ENCODE measurements at places on chromosomes 2 and 18.

DNA sequence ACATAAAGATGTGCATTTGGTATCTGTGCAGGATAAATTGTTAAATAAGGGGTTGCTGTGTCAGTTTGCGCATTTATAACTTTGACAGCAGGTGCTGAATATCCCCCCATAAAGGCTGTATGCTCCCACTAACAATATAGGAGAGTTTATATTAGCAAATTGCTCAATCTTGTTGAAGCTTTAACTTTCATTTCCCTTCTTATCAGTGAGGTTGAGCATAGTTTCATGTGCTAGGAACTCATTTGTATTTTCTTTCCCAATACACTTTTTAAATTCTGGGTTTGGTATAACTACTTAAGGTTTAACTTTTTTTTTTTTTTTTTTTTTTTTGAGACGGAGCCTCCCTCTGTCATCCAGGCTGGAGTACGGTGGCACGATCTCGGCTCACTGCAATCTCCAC lies 89.0 kb downstream of the FAM117B start:
- DNase-seq, result no peak

GRCh38 chr2:74221091-74221490 lies 22.7 kb downstream of the MTHFD2 start:
- DNase-seq, result no peak

GRCh38 chr2:11679016-11679415 lies 9.0 kb upstream of the NTSR2 start:
- DNase-seq, result no peak

DNA sequence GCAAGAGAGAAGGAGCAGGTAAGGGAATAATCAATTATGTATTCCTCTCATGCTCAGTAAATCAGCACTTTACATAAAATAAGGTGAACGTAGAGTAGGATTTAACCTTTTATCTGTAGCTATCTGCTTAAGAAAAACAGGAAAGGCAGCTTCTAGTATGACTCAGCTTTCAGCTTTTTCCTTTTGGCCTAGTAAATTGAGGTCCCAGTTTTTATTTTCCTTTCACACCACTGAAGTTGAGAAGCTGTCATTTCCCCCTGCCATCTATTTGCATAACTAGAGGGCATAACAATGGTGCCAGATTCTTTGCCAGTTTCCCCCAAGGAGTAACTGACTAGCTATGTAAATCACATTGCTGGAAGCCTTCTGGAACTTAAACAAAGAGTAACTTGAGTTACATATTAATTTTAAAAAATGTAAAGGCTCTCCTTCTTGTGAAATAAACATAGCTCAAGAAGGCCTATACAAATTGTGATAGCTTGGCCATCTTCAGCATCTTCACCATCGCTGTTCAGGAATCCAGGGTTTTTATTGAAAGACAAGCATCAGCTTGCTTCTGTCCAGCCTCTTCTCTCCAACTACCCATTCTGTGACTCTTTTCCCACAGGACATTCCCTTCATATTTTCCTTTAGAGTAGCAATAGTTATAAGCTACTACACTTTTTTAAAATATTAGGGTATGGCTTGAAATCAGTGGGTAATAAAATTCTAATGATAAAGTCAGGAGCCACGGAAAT lies 97.0 kb downstream of the KYNU start:
- peak; percentile 40 for DNase-seq

DNA sequence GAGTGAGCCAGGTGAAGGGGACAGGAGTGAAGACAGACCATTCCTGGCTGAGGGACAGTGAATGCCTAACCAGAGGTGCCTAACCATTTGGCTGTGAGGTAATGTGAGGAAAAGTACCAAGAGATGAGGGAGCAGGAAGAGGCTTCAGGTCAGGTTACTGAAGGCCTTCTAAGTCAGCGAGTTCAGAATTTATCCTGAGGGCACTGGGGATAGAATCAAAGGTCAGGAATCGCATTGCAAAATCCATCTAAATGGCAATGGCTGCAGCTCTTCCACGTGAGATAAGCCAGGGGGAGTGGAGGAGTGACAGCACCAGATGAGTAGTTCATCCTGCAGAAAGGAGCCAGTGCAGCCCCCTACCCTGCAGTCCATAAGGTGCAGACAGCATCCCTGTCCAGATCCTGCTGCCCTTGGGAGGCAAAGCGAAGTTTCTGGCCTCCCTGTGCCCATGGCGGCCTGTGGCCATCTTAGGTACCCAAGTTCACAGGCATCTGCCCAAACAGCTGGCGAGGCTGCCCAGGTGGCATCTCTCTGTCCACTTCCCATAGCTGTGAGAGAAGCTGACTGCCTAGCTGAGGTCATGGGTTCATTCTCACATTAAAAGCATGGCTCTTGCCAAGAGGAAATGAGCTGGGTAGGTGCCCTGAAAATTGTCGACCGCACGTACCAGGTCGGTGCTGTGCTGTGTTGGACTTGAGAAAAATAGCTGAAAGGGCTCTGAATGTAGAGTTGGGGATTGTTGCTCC lies 49.5 kb downstream of the CYP27C1 start:
- no peak for DNase-seq

DNA sequence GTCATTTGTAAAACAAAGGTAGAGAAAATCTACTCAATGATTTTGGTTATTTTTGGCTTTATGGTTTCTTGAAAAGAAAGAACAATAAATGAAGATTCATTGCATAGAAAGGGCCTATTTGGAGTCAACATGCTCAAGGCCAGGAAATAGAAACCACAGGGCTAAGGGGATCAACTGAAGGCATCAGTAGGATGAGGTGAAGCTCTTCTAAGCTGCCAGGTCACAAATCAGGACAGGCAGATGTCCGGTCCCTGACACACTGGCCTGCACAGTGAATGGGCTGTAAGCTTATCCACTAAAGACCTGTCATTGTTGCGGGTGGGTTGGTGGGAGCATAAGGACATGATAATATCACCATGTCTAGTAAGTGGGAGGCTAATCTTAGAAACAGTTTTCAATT lies 31.6 kb upstream of the RNF138 start:
- no peak for DNase-seq

GRCh38 chr2:191114403-191114886 lies 36.3 kb downstream of the STAT4 start:
- no peak for DNase-seq

GRCh38 chr2:31141443-31142085 lies 3.3 kb upstream of the GALNT14 start:
- DNase-seq, result no peak

DNA sequence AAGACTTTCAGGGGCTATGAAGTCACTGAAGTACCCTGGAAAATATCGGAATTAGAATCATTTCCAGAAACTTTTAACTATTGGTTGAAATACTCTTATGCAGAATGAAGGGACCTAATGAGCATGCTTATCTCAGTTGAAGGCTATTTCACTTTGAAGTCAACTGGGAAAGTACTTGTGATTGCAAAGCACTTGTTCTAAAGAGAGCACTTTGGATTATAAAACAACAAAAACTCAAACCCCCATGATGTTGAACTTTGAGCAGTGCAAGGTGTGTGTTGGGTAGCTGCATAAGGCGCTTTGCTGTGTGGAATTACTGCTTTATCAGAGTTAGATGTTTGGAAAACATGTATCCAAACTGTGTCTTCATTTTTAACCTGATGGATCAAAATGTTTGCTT lies 12.0 kb upstream of the MGAT5 start:
- no peak for DNase-seq
